ENCODE measurements at places on chromosomes 3 and 15.

DNA sequence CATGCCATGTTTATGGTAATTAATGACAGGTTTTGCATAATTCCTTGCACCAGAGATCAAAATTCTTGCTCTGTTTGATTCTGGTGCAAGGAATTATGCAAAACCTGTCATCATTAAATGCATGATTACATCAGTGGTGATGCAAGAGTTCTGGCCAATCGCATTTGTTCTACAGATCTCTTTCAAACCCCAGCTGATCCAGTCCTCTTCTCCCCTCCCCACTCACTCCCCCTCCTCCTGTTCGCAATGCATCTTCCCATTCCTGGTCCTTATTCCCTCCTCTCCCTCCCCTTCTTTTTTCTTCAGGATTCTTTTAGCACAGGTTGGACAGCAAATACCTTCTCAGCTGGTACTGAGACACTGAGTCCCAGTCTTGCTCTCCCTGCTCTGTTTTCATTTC, 82.1 kb downstream of the GABRB3 start:
- DNase-seq = no peak

- DNase-seq = no peak
These were observed 730 bp downstream of the ZKSCAN7 start for GRCh38 chr3:44555723-44556122.

DNA sequence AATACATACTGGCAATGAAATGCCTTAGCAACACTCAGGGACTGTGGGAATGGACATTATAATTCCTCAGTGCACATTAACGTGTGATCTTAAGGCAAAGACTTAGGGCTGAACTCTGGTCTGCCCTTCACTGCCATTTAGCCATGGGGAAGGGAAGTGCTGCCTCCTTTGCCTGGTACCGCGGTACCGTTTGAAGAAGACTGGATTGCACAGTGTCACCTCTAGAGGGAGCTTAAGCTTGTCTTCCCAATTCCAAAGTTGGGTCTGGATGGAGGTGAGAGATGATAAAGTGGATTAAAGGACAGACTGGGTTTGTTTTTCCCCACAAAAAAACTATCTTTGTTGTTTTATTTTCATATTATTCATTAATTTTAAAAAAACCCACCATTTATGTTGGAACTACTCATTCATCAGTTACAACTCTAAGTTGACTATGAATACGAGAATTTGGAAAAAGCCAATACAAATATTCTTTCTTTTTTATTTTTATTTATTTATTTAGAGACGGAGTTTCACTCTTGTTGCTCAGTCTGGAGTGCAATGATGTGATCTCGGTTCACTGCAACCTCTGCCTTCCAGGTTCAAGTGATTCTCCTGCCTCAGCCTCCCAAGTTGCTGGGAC, 60.0 kb upstream of the SYN2 start:
- DNase-seq = peak; percentile 68

DNA sequence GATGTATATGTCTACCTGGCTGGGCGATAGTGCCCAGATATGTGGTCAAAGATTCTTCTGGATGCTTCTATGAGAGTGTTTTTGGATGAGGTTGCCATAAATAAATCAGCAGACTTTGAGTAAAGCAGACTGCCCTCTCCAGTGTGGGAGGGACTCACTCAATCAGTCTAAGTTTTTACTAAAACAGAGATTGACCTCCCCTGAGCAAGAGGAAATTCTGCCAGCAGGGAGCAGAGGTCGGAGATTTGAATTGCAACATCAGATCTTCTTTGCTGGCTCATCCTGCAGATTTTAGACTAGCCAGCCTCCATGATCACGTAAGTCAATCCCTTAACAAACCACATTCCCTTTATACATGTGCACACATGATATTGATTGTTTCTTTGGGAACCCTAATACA, 300.9 kb downstream of the MCTP2 start:
- no peak for DNase-seq

DNA sequence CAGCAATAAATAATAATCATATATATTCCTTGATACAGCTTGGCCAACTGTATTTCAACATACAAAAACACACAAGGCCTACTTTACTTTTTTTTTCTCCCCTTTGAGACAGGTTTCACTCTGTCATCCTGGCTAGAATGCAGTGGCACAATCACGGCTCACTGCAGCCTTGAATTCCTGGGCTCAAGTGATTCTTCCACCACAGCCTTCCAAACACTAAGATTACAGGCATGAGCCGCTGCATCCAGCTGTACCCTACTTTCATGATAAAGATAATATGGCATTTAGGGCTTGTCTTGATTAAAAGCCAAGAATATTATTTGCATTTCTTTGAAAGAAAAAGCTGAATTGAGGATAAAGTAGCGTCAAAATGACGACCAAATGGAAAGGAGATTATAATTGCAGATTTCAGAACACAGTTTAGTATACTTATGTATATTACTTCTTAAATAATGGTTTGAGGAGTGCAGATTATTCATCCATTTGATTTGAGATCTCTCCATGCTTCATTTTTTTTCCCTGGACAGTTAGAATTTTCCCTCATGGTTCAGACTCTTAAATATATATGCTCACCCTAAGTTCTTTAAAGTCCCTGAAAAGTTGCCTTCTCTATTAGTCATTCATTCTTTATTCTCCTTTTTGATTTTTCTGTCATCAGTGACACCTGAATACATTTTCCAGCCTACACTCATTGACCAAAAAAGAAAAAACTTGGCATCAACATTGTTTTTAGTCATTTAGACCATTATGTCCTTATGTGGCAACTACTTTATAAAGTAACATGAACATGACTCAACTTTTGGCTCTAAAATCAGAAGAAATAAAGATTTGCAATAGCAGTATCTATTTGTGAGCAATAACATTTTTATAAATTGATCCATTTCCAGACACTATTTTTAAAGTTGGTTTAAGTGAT, 48.5 kb upstream of the MLF1 start:
- no peak for DNase-seq

DNA sequence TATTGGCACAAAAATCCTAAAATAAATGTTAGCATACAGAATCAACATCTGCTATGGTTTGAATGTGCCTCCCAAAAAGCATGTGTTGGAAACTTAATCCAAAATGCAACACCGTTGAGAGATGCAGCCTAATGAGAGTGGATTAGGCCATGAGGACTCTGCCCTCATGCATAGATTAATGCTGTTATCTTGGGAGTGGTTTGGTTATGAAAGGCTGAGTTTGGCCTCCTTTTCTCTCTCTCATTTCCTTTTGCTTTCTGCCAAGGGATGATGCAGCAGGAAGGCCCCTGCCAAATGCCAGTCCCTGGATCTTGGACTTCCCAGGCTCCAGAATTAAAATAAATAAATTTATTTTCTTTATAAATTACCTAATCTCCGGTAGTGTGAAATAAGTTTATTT, 49.4 kb downstream of the SYNM start:
- no peak for DNase-seq

DNA sequence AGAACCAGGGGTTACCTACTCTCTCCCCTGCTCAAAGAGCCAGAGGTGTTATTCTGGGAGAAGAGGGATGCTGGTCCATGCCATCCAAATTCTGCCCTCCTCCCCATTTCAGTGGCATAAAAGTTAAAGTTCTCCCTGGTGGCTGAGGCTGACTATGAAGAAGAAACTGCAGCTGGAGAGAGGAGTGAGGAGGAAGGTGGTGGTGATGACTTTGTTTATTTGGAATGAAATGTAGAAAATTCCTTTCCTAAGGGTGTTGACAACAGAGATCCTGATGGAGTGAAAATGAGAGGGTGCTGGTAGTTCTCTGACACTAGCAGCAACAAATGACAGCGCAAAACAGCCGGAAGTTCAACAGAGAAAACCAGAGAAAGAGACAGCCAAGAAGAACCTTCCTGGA, 100.4 kb downstream of the PCCB start:
- DNase-seq = no peak

GRCh38 chr3:60555686-60556354, 695.4 kb downstream of the FHIT start:
- DNase-seq = no peak

DNA sequence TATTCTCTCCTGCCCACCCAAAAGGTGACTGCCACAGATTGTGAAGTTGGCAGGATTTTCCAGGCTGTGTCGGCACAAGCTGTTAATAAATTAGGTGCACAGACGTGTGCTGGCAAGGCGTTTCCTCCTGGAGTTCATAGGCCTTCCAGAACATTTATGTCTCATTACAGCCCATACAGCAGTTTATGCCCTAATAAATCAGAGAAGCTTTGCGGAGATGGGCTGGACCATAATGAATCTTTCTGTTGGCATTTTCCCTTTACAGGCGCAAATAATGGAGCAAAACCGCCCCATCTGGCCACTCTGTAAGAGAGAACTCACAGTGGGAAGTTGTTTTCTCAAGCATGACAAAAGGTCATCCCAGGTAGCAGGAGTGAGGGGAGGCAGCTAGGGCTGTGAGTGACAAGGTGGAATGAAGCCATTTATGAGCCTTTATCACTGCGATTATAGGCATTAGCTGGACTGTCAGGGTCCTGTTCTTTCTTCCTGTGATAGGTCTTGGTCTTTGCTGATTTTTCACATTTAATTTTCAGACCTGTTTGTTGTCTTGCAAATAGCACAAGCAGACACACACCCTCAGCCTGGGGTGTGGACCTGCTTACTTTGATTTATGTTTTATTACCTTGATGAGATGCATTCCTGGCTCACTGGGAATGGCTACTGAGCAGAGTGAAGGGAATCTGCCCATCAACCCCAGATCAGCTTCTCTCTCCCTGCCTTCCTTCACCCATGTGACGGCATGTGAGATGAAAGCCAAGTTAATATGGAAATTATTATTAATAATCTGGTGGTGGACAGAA, 257.5 kb downstream of the LRTM1 start:
- no peak for DNase-seq

DNA sequence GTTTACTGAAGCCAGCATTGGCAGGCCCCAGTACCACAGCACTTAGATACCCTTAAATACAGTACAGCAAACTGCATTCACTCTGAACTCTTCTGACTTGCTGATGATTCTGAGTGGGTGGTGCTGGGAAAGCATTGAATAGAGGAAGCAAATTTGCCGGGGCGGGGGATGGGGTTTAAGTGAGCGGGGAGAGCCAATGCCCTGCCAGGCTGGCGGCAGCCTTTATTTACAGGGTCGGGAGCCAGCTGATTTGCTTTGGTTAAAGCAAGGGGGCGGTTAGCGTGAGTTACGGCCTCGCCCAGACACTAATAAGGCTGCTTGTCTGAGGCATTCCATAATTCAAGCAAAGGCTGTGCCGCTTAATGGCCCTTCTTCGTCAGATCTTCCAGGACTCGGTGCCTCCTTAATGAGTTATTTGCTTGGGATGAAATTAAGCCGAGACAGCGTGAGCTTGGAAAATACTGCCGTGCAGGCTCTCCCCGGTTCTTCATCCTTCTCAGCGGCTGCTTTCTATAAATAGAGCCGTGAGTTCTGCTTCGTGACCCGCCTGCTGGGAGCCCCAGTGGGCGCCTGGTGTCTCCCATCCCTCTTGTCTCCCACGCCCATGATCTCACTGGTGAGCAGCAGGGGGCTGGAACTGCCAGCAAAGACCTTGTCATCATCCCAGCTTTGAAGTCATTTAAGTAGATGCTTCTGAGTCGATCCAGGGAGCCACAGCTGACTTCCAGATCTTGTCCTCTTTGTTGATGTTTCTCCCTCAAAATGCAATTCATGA, 25.8 kb downstream of the SPSB4 start:
- DNase-seq = no peak

DNA sequence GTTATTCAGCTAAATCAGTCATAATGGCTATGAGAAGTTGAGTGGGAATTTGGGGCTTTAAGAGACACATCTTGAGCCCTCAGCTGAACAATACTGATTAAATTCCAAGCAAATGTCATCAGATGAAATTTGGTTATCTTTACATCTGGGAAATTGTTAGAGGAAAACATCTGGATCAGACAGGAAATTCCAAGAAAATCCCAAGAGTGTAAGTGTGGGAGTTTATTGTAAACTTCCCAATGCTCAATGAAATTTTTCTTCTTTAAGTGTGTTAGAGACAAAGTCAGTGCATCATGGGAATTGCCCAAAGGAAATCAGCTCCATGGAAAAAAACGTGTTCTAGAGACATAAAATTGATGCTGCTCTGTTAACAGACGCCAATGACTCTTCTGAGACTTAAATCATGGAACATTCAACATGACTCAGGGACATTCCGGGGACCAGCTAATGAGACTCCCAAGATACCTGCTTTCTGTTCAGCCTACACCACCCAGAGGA, 19.8 kb upstream of the DCLK3 start:
- no peak for DNase-seq

DNA sequence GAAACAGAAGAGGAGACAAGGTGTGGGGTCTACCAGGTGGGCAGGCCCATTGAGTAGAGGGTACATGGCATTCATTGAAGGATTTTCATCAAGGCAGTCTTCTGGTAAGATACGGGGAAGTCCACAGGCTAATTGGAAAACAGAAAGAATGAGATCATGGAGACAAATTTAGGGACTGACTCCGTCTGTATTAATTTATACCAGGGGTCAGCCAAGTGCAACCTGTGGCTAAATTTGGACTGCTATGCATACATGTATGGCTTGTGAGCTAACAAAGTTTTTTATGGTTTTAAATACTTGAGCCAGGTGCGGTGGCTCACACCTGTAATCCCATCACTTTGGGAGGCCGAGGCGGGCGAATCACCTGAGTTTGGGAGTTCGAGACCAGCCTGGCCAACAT, 21.1 kb upstream of the SNRPN start:
- DNase-seq = no peak

GRCh38 chr3:120338517-120338916, 10.6 kb downstream of the LRRC58 start:
- no peak for DNase-seq

- no peak for DNase-seq
These were observed 39.4 kb upstream of the IDH2 start for GRCh38 chr15:90141646-90142045.

DNA sequence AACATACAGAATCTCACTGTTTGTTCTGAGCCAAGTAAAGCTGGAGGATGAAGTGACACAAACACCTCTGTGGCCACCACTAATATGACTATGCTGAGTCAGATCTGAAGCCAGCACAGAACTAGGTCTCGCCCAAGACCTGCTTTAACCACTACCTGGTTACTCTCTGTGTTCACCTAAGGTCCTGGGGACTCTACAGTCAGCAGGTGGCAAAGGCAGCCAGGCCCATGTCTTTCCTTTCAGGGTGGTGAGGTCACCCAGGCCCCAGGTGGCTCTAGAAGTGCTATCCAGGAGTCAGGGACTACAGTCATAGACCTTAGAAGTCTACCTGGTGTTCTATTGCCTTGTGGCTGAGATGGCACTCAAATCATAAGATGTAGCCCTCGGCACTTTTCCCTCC, 287.9 kb upstream of the ARRDC4 start:
- DNase-seq = no peak
